ENCODE measurements at places on chromosomes 5 and 9.
A peak's percentile ranks its signal among the peaks of the same experiment; 100 is the strongest.

GRCh38 chr5:102628441-102629175 is 126.5 kb upstream of the PAM start:
- DNase-seq: no peak

DNA sequence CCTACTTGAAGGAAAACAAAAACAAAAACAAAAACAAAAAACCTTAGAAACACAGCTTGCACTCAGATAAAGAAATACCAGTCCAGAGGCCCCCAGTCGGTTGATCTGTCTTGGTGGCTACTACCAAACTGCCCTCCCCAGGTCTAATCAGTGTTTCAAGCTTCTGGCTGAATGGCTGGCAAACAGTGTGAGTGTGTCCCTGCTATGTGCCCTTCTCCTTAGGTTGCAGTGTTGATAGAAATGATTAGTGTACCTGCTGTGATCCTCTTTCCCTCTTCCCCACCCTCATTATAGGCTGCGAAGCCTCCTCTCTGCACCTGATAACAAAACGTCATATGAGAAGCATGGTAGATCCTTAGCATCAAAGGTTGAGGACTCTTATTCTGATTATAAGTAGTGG is 12.8 kb downstream of the NR4A3 start:
- no peak for DNase-seq

- DNase-seq: no peak
These were observed 630.0 kb downstream of the TAF11L14 start for GRCh38 chr5:18264126-18264882.

- DNase-seq: no peak
These were observed 96.3 kb downstream of the ZNF608 start for GRCh38 chr5:124650147-124650561.

- no peak for DNase-seq
These were observed 242.5 kb upstream of the RIOK2 start for GRCh38 chr5:97425511-97425910.

DNA sequence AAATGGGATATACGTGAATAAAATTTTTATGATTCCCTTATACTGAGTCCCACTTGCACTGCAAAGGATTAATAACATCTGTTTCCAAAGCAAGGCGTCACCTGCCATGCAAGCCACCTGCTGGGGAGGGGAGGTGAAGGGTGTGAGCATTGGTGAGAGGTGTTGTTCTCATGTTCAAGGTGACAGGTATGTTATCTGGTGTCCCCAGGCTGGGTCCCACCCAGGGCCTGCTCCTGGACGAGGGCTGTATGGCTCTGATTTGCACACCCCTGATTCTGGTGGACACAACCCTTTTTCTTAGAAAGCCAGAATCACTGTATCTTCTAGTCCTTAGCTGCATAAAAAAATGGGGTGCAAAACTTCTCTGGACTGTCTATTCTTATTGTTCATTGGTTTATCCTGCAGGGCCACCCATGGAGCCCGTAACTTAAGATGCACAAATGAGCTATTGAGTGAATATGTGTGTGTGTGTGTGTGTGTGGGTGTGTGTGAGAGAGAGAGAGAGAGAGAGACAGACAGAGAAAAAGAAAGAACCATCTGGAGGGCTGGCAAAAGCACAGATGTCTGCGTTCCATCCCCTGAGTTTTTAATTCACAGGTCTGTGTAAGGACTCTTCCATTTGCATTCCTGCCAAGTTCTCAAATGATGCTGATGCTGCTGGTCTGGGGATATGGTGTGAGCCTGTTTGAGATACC is 53.7 kb downstream of the SYK start:
- no peak for DNase-seq

GRCh38 chr9:124347206-124347967 is 67.9 kb downstream of the PSMB7 start:
- no peak for DNase-seq

DNA sequence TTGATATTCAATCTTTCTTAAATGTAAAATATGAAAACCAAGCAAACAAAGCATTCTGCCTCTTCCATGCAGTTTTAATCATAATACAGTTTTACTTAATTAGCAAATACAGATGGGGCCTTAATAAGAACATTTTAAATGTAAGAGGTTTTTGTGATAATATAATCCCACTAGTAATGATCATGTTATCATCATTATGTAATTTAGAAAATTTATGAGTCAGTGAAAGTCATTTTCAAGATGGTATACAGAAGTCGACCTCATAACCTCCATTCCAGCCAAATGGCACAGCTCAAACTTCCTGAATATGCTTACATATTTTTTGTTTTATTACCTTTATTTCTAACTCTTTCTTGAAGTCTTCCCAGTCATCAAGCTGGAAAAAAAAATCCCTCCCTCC is 102.2 kb upstream of the GNA14 start:
- DNase-seq: no peak

GRCh38 chr9:26231391-26231790 is 553.1 kb upstream of the TUSC1 start:
- DNase-seq: no peak

GRCh38 chr5:31098811-31099210 is 94.7 kb upstream of the CDH6 start:
- no peak for DNase-seq

DNA sequence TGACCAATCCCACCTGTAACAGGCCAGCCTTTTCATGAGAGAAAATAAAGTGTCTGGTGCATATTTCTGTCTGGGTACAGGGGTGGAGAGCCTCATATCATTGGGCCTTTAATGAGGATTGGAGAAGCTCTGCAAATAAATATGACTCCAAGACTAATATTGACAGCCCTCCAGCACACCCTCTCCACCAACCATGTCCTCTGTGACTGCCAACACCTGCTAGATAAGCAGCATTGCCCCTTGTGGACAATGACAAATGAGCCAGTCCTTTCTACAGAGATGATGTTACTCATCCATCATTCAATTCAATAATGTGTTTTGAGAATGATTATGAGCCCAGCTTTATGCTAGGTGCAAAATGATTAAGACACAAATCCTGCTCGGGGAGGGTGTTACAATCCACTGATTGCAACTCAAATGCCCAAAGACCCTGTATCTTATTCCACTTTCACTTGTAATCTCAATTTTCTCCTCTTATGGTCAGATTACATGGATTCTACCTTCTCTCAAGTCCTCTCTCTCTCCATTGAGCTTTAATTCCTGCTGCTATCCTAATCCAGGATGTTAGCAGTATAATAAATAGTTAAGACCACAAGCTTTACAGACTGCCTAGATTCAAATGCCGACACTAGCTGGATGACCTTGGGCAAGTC is 2.1 kb upstream of the GFRA3 start:
- no peak for DNase-seq

DNA sequence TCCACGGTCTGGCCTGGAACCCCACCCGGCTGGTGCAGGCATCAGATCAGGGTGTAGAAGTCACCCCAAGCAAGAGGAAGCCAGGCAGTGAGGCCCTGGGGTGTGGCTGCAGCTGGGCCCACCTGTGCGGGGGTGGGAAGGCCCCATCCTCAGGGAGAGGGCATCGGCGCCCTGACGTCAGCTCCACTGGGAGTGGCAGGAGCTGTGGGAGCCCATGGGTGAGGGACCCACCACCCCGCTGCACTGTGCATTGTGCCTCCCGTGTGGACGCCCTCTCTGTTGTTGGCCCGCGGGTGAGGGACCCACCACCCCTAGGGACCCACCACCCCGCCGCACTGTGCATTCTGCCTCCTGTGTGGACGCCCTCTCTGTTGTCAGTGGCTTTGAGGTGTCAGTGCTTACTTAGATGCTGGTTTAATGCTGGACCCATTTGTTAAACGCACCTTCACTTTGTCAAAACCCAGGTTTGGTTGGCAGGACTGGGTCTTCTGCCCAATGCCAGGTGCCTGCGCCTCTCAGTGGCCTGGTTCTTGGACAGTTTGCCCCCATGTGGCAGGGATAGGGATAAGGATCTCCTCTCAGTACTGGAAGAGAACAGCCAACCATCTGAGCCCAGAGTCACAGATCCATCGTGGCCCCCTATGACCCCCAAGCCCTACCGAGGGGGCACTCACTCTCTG is 6.9 kb upstream of the EXOC3 start:
- DNase-seq: no peak

DNA sequence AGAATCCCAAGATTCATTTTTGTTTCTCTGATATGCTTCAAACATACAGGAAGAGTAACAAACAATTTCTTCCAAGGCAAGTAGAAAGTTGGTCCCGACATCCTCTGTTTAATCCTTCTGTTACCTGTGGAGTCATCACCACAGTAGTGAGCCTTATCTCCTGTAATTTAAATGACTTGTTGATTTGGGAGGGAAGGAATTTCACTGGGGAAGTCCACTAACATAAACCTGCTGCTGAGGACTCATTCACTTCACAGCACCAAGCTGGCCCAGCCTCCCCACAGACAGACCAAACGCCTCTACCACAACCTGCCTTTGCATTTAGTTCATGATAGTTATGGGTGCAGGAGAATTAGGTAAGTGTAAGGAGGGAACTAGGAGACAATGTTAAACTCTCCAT is 63.2 kb downstream of the PRKACG start:
- no peak for DNase-seq

- DNase-seq: no peak
These were observed 19.9 kb upstream of the CPEB4 start for GRCh38 chr5:173868096-173868880.

DNA sequence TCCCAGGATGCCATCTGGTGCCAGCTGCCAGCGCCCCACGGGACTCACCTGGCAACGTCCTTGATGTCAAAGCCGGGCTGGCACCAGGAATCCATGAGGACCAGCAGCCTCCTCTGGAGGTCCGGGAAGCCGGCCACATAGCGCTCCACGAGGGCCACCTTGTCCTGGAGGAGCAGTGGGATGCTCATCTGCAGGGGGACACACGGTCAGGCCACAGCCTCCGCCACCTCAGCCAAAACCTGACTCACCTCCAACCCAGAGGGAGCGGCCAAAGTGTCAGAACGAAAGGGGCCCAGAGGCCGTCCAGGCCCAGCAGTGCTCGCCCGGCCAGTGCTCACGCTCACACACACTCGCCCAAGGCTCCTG is 56.5 kb downstream of the EXD3 start:
- peak; percentile 34 for DNase-seq

- no peak for DNase-seq
These were observed 834.2 kb upstream of the DMAC1 start for GRCh38 chr9:8633784-8634183.

DNA sequence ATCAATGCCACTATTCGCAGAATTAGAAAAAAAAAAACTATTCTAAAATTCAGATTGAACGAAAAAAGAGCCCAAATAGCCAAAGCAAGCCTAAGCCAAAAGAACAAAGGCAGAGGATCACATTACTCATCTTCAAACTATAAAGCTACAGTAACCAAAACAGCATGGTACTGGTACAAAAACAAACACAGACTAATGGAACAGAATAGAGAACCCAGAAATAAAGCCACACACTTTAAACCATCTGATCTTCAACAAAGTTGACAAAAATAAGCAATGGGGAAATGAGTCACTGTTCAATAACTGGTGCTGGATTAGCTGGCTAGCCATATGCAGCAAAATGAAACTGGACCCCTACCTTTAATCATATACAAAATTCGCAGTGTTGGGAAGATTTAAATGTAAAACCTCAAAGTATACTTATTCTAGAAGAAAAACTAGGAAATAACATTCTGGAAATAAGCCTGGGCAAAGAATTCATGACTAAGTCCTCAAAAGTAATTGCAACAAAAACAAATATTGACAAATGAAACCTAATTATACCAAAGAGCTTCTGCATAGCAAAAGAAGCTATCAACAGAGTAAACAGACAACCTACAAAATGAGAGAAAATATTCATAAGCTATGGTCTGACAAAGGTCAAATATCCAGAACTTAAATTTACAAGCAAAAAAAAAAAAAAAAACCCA is 153.7 kb downstream of the NDUFS4 start:
- DNase-seq: no peak

DNA sequence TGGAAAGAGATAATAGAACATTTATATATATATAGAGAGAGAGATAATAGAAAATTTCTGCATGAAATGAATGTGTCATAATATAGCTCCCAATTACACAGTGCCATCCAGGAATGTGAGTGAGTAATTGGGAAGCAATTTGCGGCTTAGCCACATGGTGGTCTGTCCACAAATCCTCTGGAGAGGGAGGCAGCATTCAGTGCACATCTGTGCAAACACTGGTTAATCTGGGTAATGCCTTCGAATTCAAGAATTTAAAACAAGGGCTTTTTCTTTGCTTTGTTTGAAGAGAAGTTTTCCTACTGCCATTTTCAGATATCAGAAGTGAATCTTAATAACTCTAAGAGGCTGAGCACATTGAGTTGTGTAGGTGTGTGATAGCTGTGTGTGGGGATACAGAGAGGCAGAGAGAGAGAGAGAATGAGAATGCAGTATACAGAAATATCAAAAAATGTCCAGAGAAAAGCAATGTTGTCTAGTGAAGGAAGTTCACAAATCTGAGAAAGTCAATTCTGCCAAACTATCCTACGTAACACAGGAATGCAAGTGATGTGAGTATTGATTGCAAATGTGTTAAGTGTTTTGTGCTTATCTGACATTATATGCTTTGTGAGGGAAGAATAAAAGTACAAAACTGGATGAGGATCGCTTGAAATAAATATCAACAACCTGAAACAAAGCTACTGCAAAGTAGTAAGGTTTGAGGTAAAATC is 134.6 kb downstream of the EDIL3 start:
- DNase-seq: no peak

GRCh38 chr9:133100506-133101355 is 20.3 kb downstream of the RALGDS start:
- no peak for DNase-seq

GRCh38 chr5:39466846-39467245 is 42.1 kb upstream of the DAB2 start:
- no peak for DNase-seq

DNA sequence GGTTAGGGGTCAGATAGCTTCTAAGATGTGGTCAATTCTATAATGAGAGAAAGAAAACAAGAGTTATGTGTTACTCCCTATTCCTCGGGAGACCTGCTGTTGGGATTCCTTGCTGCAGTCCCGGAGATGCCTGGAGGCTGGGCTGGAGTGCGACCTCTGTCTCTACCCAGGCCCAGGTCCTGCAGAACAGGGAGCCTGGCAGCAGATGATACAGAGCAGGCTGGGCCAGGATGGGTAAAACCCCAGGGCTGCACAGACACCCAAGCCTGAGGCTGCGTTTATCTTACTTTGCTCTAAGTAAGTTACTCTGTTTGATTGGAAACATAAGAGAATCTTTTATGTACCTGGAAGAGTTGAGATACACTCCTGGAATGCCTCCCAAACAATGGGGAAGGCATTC is 26.9 kb upstream of the FAM120AOS start:
- no peak for DNase-seq

- no peak for DNase-seq
These were observed 281.1 kb downstream of the PSAT1 start for GRCh38 chr9:78578072-78578471.

DNA sequence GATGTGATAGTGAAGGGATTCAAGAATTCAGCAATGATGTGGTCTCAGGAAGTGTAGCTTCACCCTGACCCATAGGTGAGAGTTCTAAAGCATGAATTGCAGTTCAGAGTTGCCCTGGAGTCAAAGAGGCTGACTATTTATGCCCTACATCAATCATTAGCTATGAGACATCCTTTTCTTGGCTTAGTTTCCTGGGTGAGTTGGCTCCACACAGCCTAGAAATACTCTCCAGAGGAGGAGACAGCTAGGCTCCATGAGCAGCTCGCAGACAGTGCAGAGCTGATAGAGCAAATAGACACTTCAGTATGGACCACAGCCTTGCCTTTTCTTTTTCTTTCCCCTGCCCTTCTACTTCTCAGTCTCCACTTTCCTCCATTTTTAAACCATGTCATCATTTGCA is 1651.8 kb downstream of the MAT2B start:
- no peak for DNase-seq

GRCh38 chr5:141973871-141974595 is 5.1 kb downstream of the RNF14 start:
- DNase-seq: no peak

All from mesothelial cell of epicardium (in vitro differentiated cells).